Amygdala (tissue), 56 donors: ENCODE measurements at places on chromosomes 2 and 18.
A peak's percentile ranks its signal among the peaks of the same experiment; 100 is the strongest.

DNA sequence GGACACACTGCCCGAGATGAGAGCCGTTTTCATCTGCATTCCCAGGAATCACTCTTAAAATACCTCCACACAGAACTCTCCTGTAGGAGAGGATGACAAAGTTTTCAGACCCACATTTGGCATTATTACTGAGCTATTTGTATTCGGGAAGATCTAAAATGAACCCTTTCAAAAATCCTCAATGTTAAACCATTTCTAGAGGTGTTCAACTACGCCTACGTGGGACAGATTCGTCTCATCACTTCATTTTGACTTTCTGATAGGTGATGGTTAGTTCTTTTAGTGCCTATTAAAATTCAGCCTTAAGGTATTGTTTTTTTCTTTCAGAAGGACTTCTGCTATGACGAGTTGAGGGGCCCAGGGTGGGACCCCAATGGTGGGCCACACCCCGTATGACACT lies 71.4 kb upstream of the MGAT4A start:
- DNase-seq, result no peak

GRCh38 chr2:152176113-152176714 lies 651 bp upstream of the STAM2 start:
- DNase-seq, result no peak

DNA sequence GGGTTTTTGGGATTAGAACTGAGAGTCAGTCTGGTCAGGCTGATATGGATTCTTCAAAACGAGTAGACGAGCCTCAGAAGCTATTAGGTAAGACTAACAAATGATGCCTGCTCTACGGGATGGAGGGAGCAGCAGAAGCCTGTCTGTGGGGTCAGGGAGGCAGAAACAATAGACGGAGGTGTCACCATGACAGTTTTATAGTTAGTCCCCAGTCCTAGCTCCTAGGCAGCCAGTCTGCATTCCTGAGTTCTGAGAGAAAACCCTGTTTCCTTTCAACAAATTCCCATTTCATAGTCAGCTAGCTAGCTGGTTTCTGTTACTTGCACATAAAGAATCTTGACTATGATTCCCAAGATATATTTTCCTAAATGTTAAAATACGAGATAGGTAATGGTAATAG lies 542.1 kb downstream of the PID1 start:
- DNase-seq, result no peak

- DNase-seq, result no peak
Observed at GRCh38 chr2:116141891-116142474, 1672.5 kb upstream of the DDX18 start.

DNA sequence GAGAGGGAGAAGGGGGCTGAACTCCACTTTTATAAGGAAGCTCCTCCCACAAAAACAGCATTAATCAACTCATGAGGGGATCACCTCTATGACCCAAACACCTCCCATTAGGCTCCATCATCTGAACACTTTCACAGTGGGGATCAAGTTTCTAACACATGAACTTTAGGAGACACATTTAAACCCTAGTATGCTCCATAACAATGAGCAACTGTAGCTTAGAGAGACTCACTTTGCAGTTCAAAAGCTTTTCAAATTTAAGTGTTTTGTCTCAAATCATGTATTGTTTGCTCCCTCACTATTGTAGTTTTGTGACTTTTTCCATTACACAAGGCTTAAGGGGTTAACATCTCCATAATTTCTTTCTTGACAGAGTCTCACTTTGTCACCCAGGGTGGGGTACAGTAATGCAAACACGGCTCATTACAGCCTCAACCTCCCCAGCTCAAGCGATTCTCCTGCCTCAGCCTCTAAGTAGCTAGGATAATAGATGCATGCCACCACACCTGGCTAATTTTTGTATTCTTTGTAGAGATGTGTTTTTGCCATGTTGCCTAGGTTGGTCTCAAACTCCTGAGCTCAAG lies 352.7 kb upstream of the CDH20 start:
- DNase-seq, result no peak

DNA sequence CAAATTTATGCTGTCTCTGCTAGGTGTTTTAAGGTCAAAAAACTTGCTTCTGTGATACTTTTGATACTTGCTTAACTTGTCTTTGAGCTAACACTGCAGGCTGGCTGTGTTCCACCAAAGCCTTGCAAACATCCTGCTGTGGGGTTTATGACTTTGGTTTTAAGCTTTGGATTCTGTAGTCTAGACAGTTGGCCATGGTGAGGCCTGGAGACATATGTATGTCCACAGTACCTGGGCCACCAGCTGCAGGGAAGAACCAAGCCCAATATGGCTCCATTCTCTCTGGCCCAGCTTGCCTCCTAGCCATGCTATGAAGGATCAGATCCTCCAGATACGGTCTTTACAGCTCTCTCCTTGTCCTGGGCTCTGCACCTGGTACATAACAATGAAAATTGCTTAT lies 113.9 kb downstream of the INO80D start:
- no peak for DNase-seq

DNA sequence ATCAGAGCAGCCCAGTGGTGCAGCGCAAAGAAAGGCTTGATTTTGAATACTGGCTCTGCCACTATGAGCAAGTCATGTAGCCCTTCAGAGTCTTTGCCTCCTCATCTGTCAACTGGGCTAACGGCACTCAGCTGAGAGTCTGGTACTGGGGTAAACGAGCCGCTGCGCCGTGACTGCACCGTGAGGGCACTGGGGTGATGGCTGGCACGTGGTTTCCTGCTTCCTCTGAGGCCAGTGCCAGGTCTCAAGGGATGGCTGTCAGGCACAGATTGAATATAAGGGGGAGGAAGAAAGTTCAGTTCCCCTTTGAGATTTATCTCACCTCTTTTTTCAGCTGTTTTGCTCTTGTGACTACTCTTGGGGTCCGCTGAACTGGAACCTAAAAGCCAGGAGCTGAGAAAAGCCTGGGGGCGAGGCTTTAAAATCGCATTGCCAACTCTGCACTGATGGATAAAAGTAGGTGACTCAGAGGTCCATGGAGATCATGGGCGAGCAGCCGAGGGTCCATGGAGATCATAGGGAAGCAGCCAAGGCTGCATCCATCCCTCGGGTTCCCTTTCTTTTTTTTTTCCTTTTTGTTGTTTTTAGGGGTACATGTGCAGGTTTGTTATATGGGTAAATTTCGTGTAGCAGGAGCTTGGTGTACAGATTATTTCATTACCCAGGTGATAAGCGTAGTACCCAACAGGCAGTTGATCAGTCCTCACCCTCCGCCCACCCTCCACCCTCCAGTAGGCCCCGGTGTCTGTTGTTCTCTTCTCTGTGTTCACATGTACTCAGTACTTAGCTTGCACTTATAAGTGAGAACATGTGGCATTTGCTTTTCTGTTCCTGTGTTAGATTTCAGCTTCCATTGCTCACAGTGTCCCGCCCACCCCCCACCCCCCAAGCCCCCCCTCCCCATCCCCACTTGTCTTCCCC lies 114.3 kb downstream of the SPP2 start:
- DNase-seq, result no peak

DNA sequence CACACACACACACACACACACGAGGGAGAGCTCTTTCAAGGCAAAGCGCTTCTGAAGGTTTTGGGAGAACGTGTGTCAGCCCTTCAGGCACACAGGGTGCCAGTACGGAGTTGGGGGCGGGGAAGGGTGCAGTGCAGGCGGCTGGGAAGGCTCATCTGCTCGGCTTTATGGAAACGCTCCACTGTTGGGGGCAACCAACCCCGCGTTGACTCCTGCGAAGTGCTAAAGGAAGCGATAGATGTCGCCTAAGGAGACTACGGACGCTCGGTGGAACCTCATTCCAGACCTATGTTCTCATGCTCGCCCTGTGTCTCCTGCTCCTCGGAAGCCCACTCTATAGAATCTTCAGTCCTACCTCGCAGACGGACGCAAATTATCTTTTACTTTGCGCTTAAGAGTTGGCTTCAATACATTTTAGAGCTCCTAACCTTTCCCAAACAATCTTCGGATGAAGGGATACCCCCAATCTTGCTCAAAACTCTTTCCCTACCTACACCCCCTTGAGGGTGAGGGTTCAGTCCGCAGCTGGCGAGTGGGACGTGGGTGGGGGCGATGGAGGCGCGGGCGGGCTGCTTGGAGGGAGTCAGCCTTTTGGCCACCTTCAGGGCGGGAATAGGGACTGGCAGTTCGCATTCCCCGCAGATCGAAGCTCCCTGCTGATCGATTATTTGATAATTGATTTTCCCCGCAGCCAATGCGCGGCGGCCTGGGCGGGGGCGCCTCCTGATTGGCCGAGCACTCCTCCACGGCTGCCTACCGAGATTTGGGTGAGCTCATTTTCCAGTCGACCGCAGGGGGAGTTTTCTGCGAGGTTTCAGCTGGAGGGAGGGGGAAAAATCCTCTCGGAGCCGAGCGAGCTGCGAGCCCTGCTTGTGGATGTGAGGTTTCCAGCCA lies 1.9 kb upstream of the MEIS1 start:
- DNase-seq, result peak; percentile 87

DNA sequence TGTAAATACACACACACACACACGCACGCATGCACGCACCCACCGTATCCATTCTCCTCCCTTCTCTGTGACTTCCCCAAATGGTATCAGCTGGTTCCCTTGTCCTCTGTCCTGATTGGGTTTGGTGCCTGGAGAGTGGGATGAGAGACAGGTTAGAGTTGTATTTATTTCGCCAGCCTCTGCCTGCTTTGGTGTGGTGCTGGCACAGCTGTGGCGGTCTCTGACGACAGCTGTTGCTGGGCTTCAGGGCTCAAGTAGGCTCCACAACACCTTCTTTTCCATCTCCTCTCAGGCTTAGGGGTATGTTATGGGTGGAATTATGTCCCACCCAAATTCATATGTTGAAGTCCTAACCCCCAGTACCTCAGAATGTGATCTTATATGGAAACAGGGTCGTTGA lies 94.9 kb upstream of the ITGA6 start:
- no peak for DNase-seq

DNA sequence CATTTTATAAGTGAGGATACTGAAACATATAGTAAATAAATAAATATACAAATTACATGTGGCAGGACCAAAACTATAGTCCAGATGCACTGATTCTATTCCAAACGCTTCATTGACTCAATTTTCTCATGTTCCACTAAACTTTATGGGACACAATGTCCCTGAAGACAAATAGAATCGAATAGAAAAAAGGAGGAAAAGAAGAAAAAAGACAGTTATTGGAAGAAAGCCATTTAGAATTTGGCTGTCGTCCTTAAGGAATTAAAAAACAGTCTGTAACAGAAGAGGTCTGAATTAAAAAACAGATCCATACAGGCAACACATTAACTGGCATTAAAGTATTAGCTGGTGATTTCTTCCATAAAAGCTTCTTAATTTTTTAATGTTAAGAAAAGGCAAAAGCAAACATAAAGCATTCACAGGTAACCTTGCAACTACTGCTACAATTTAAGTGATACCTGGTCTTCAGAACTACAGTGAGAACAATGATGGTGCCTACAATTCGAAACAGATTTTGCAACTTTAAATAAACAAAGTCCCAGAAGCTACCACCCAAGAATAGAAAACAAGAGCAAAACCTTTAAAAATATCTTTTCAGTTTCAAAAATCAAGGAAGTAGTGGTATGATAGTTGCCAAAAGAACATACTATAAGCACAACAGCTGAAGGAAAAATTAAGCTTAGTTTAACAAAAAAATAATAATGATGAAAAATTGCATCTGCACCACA lies 17.4 kb upstream of the CHAC2 start:
- DNase-seq, result no peak

GRCh38 chr2:39017334-39017733 lies 103.5 kb downstream of the SOS1 start:
- no peak for DNase-seq

- no peak for DNase-seq
Observed at GRCh38 chr18:60950634-60951033, 382.6 kb upstream of the CDH20 start.

DNA sequence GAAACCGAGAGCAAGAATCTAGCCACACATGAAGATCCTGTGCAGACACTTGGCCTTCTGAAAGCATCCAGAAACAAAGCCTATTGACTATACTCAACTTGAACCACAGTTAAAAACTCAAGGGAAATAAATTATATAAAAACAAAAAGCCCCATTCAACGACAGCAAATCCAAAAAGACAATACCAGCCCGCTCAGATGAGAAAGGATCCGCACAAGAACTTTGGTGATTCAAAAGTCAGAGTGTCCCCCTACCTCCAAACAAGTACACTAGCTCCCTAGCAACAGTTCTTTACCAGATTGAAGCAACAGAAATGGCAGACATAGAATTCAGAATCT lies 163.2 kb downstream of the WDPCP start:
- DNase-seq, result no peak

DNA sequence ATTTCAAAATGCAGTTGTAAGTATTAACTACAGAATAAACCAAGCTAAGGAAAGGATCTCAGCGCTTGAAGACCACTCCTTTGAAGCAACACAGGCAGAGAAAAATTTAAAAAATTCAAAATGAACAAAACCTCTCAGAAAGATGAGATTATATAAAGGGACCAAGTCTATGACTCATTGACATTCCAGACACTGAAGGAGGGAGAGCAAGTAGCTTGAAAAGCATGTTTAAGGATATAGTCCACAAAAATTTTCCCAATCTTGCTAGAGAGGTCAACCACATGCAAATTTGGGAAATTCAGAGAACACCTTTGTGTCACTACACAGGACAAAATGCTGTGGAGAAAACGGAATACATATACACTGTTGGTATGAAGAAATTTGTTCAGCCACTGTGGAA lies 112.6 kb upstream of the MC4R start:
- DNase-seq, result no peak

DNA sequence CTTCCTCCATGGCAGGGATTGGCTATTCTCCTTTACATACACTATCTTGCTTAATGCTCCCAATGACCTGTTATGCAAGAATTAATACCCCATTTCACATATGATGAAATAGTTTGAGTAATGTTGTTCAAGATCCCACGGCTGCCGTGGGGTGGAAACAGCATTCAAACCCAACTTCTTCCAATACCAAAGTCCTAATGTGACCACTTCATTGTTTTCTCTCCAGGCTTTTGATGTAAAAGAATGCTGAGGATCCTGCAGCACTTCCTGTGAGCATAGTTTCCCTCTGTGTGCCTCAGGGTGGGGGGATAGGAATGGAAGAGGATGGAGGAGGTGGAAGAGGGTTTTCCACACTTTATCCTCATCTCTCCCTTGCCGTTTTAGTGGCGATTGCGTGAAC lies 199.4 kb downstream of the IRS1 start:
- no peak for DNase-seq

GRCh38 chr2:147829106-147829505 lies 15.7 kb upstream of the ACVR2A start:
- no peak for DNase-seq

- peak; percentile 11 for DNase-seq
Observed at GRCh38 chr2:26144953-26145680, 27.8 kb upstream of the GAREM2 start.

DNA sequence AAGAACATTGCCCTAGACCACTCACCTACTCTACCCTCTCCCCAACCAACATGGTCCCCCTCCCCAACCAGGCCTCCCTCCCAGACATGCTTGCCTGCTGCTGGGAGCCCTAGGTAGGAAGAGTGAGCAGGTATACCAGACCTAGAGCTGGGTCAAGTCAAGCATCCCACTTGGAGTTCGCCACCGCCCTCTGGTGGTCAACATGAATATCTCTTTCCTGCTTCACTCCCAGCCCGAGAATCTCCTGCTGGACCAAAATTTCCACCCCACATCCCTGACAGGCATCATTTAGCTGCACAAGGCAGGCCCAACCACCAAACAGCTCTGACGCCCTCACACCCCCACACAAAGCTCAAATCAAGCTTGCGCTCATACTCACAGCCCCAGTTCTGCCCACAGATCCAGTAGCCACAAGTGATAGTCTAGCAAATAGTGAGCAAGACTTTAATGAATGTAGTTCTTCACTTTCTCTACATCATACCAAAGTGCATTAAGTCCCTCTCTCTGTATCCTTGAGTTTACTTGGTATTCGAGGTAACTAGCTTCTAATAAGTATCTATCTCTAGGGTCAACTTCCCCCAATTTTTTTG lies 116.0 kb downstream of the TNS1 start:
- DNase-seq, result no peak

GRCh38 chr2:202780514-202781021 lies 91.0 kb downstream of the ICA1L start:
- DNase-seq, result no peak
